ENCODE measurements at places on chromosomes 5 and 9. TPM values are rescaled to one million over a fixed set of nuclear protein-coding genes. Genes with fewer than 3 reads are reported as not detected.

NNT gene
- 47.0 TPM for total RNA-seq

DNA sequence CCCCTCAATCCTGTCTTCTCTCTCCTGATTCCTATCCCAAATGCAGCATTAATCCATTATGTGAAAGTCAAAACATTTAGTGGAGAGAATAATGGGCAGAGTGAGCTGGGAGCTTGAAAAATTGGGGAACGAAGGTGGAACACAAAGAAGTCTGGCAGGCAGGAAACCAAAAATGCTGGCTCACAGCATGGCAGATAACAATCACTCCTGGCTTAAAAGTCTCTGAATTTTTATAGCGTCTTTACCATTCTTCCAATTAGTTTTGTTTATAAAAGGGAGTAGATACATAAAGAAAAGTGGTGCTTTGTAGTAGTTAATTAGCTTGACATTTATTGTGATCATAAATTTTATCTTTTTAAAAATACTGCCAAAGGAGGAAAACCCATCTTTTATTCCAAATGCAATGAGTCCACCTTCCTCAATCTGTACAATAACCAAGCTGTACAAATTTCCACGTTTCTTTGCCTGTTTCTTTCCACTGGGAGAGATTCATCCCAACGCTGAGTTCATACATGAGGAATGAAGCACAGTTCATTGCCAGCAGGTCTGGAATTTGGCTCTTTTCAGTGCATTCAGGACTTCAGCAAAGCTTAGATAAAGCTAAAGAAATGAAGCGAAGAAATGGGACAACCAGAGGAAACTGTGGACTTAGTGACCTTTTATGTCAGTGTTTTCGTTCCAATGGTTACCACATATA, 174.7 kb downstream of the HMHB1 start:
- no peak for DNase-seq

GRCh38 chr9:130728721-130729120, 35.1 kb downstream of the EXOSC2 start:
- DNase-seq = no peak

- DNase-seq = no peak
Observed at GRCh38 chr5:133244242-133244641, 192.4 kb downstream of the HSPA4 start.

GRCh38 chr5:11396917-11397316, 507.3 kb downstream of the CTNND2 start:
- no peak for DNase-seq

PNPLA7 gene
- 14.0 TPM for total RNA-seq

CDH9 gene
- not detected for total RNA-seq

- no peak for DNase-seq
Observed at GRCh38 chr5:109838157-109838556, 148.4 kb downstream of the MAN2A1 start.

All from omental fat pad (tissue), 4 donors.